Activated CD4-positive, alpha-beta T cell treated with anti-CD3 and anti-CD28 coated beads for 1 hour (primary cell): ENCODE measurements at places on chromosomes 1 and 21.

DNA sequence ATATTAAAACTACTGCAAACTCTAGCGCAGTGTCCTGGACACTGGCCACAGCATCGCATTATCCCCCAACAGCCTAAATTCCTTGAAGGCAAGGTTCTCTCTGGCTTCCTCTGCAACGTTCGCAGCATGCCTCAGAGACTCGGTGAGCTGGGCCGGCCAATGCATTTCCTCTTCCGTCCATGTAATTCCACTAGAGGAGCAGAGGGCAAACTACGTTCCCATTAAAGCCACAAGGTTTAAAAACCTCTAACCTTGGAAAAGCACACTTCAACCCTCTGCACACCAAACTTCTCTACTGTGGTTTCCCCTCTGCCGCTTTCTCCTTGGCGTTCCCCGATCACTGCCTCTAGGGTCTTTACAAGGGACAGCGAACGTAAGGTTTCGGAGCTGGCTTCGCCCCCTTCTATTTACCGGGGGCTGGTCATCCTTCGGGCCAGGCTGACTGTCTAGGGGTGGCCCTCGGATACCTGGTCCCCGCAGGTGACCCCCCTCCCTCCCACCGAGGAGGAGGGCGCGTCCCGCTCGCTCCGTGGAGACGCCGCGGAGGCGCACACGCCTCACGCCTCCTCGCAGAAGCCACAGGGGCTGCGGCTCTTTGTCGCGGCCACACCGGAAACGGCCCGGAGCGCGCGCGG is 456 bp upstream of the SMYD2 start:
- no peak for DNase-seq

DNA sequence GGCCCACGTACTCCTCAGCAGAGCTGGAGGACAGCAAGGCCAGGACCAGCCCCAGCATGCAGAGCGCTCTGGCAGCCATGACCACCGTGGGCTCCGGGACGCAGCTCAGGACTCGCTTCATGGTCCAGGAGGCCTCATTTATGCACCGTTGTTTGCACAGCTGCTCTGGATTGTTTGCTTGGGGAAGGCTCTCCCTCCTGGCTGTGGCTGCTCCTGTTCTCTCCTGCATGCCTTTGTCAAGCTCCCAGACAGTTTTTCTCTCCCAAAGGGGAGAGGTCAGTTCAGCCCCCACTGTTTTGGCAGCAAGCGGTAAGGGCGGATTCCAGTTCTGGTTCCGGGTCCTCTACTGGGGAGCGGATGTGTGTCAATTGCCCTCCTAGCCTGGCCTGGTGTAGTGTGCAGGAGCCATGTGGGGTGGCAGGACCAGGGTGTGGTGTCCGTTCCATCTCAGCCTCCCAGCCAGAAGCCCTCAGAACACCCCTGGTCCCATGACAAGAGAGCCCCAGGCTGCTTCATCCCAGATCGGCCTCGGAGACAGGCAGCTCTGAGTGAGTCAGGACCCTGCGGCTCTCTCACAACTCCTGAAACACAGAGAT is at the start of gene TFF3:
Gene TFF3 (minus strand): TSS at position 114 of the 596 bp plus-strand sequence. CDS start 35 bp downstream, at position 79.
- no peak for DNase-seq

DNA sequence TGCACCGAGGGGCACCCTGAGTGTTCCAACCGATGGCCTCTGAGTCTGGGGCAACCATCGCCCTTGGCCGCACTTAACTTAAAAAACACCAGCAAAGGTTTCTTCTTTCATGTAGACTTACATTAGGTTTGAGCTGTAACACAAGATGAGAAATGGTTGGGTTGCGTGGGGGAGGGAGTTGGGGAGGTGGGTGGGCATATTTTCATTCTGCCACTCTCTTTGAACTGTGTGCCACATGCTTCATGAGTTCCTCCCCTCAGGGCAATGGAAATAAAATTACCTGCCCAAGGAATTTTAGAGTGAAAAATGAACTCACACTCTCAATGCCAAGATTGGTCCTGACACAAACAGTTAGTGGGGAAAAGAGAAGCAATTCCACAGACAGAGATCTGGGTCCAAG is 430.1 kb upstream of the USP24 start:
- no peak for DNase-seq

GRCh38 chr21:45723049-45723958 is 79.8 kb downstream of the PCBP3 start:
- DNase-seq: no peak

GRCh38 chr1:25675729-25676476 is 59.3 kb downstream of the MAN1C1 start:
- DNase-seq: peak; percentile 51

DNA sequence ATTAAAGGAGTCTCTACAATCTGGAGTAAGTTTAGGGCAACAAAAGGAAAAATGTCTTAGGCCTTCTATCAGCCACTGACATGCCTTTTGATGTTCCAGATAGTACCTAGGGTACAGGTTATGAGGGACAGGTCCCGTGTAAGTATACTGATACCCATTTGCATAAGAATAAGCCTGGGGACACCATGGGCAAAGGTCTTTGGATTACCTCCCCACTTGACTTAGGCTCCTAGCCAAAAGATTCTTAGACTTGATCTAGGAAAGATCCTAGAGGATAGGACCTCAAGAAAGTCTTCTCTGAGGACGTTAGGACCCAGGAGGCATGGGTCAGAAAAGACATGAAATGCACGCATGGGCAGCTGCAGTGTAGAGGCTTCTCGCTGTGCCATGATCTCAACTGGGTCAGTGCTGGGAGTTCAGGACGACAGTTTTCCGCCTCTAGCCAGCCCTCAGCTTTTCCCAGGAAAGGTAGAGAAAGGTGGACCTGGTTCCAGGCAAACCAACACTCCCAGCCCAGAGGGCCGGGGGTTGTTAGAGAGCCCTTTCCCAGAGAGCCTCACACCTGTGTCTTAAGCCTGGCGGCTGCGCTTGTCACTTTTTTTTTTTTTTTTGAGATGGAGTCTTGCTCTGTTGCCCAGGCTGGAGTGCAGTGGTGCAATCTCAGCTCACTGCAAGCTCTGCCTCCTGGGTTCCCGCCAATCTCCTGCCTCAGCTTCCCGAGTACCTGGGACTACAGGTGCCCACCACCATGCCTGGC is 26.6 kb downstream of the MSTO1 start:
- no peak for DNase-seq

DNA sequence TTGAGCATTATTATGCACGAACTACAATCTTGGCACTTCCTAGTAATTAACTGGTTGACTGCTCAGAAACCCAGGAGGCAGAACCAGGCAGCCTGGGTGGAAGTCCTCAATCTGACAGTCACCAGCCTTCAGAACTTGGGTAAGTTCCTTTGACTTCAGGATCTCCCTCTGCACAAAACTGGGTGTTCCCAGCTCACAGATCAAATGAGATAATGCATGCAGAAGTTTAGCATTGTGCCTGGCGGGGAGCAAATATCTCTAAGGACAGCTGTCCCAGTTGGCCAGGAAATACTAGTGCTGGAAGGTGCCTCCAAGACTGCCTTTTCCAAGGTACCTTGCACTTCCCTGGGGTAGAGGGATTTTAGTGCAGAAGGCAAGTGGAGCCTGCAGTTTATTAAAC is 294.8 kb downstream of the PCP4 start:
- no peak for DNase-seq

DNA sequence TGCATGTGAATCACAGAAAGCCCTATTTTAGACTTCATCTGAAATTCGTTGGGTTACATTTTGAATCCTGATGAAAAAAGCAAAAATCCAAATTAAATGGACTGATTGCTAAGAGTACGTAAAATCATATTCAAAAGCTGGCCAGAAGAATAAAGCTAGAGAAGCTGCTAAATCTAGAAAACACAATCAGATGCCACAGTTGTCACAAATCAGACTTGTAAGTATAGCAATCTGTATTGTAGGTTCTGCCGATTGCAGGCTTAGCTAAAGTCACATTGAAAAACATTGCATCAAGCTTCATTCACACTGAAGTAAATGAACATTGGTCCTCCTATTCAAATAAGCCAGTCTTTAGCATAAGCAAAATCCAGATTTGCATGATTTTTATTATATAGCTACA is 235.1 kb upstream of the ST6GALNAC5 start:
- DNase-seq: no peak

DNA sequence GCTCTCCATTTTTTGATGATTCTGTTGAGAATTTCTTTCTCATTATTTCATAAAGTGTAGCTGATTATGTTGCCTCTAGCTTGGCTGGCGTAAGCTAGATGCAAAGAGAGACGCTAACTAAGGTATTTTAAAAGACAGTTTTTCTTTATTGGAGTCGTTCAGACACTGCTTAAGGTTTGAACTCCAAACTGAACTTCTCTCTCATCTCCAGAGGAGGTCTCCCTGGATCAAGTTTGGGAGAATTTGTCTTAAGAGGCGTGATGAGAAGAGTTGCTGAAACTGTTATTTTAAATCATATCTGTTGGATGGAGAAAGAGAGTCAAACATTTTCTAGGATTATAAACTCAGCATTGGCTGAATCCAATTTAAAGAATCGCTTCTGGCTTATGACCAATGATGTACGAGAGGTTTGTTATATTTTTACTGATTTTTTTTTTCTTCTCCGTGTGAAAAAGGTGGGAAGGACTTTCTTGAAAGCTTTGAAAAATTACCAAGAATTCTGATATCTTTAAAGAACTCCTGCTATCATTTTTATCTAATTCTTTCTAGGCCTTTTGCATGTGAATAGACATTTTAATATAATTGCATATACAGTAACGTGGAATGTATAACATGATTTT is 34.0 kb downstream of the MAP3K7CL start:
- no peak for DNase-seq

GRCh38 chr1:30684881-30685795 is 38.2 kb downstream of the MATN1 start:
- DNase-seq: no peak

GRCh38 chr1:29426701-29427279 is 190.5 kb downstream of the PTPRU start:
- DNase-seq: no peak

GRCh38 chr1:12454406-12455391 is 163.3 kb downstream of the DHRS3 start:
- DNase-seq: no peak

DNA sequence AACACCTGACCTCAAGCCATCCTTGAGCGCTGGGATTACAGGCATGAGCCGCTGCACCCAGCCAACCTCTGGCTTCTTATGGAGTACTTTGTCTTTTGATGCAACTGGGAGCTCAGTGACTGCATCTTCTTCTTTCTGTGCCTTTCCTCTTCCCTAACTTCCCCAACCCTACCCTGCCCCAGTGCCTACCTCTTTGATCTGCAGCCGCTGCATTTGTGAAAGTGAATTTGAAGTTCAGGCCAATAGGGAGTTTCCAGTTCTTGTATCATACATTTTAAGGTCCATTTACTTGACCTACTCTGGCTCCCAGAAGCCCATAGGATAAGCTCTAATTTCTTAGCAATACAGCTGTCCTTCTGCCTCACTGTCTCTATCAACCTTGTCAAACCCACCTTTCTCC is 52.2 kb downstream of the KCNC4 start:
- no peak for DNase-seq

- no peak for DNase-seq
Observed at GRCh38 chr1:221040101-221040500, 160.9 kb downstream of the HLX start.

DNA sequence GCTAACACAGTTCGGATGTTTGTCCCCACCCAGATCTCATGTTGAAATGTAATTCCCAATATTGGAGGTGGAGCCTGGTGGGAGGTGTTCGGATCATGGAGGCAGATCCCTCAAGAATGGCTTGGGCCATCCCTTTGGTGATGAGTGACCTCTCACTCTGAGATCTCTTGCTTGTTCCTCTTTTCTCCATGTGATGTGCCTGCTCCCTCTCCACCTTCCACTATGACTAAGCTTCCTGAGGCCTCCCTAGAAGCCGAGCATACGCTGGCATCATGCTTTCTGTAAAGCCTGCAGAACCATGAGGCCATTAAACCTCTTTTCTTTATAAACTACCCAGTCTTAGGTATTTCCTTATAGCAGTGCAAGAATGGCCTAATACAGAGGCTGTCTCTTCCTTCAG is 8.1 kb upstream of the PLA2G5 start:
- no peak for DNase-seq

DNA sequence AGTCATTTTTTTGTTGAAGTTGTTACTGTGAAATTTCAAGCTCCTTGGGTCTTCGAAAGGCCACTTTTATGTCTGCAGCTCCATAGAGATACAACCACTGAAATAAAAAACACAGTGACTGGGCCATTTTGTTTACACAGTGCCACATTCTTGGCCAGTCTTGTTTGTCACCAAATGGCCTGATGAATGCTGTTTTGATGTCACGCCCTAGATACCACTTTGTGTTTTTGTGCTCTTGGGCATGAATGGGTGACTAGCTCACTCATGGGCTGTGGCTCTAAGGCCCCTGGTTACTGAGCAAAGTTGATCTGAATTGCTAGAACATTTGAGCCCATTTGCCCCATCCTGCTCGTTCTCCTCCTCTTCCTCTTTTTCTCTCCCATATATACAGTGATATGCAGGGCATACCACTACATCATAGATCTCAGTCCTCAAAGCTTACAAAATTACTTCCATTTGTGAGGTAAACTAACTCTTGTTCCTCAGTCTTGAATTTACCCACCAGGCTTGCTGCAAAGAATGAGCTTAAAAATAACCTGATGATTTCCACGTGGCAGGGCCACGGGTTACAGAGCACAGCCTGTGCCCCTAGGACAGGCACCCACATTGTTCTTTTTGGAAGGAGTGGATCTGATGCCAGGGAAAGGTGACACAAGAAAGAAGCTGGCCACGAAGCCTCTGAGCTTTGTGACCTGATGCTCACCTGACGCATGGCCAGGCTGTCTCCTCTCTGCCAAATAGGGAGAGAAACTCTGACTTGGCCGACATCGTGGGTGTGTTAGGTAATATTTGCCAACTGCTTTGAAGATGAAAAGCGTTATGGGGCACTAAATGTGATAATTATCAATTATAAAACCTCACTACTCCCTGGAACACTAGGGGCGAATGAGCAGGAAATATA is 92.4 kb downstream of the RUNX1 start:
- DNase-seq: no peak

DNA sequence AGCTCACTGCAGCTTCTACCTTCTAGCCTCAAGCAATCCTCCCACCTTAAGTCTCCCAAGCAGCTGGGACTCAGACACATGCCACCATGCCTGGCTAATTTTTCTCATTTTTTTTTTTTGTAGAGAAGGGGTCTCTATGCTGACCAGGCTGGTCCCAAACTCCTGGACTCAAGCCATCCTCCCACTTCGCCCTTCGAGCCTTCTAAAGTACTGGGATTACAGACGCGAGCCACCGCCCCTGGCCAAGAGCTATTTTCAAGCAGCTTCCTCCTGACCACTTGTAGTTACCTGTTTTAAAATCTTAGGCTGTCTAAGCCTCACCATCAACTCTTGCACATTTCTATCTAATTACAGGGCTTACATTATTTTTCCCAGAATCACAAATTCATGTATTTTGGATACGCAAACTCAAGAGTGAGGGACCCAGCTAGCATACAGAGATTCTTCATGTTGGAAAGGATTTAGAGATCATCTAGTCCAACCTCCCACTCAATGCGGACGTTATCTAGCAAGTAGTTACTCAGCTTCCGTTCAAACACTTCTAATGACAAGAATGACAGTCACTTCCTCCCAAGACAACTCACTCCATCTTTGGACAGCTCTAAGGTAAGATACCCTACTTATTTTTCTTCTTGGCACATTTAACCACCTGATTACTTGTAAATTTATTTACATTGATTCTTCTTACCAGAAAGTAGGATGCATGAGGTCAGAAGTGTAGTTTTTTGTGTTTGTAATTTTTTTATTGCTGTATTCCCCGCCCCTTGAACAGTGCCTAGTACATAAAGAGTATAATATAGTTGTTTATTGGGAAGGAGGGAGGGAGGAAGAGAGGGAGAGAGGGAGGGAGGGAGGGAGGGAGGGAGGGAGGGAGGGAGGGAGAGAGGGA is 65.4 kb downstream of the LUZP1 start:
- no peak for DNase-seq

GRCh38 chr1:220825819-220826551 is 39.3 kb downstream of the MTARC1 start:
- no peak for DNase-seq
